ENCODE measurements at places on chromosomes 5 and 9.

DNA sequence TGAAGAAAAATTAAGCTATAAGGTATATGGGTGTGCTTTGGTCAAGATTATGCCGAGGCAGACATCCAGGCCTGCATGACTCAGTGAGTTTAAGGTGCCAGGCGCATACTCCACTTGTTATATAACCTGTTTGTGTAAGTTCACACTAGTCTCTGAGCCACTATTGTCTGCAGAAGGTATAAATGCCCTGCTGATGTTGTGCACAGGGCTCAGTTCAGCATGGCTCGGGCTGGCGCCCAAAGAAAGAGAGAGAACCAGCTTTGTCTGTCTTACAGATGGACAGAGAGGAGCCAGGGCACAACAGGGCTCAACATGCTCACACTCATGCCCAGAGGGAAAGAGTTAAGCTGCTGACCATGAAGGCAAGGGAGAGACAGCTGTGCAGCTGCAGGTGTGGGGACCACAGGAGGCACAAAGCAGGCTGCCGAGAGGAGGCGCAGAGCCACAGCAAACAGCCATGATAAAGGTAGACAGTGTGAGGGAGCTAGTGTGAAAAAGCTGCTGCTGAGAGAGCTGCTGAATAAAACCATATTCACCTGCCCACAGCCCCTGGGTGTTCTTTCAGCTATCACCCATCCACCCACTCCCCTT, 1587.6 kb upstream of the C9orf72 start:
- DNase-seq: no peak

GRCh38 chr5:14574891-14575508, 6.6 kb upstream of the OTULINL start:
- no peak for DNase-seq

DNA sequence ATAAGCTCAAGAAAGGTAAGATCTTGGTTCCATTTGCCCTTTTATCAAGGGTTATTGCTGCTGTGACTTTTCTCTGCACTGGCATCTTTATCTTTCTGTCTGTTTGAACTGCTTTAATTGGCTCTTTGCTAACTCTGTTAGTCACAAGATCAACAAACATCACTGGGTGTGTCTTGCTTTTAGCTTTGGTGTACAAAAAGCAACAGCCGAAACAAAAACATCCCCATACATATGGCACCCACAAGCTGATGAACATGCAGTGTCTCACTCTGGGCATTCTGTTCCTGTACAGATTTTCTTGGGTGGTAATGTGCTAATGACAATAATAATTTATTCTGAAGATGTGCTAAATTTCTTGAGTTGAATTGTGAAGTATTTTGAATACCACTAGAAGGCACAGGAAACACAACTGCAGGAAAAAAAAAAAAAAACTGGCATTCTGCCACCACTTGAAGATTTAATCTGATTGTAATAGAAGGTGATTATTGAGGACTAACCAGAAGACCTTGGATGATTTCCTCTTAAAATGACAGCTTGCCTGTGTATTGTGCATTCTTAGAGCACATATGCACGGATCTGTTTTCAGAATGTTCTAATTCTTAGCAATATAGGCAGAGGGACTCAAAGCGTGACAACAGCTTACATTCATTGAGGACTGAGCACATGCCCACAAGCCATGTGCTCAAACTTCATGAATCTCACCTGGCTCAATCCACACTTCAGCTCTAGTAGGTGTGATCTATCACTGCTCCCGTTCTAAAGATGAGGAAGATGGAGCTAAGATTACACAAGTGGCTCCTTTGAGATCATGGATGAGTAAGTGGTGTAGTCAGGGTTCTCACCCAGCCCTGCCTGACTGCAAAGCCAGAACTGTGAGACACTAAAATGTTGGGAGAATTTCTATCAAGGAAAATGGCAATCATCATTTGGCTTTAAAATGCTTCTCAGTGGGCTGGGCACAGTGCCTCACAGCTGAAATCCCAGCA, 96.4 kb downstream of the EBF1 start:
- peak; percentile 69 for DNase-seq

GRCh38 chr5:87390075-87390474, 22.7 kb downstream of the CCNH start:
- no peak for DNase-seq

- no peak for DNase-seq
These were observed 70.0 kb upstream of the SUSD1 start for GRCh38 chr9:112245126-112245525.
